BJ (cell line): ENCODE measurements at places on chromosomes 7 and 10. TPM values are rescaled to one million over a fixed set of nuclear protein-coding genes. Genes with fewer than 3 reads are reported as not detected.

- DNase-seq: no peak
Observed at GRCh38 chr10:77946084-77946483, 19.5 kb upstream of the DLG5 start.

- no peak for DNase-seq
Observed at GRCh38 chr10:96370584-96371157, 11.9 kb upstream of the OPALIN start.

DNA sequence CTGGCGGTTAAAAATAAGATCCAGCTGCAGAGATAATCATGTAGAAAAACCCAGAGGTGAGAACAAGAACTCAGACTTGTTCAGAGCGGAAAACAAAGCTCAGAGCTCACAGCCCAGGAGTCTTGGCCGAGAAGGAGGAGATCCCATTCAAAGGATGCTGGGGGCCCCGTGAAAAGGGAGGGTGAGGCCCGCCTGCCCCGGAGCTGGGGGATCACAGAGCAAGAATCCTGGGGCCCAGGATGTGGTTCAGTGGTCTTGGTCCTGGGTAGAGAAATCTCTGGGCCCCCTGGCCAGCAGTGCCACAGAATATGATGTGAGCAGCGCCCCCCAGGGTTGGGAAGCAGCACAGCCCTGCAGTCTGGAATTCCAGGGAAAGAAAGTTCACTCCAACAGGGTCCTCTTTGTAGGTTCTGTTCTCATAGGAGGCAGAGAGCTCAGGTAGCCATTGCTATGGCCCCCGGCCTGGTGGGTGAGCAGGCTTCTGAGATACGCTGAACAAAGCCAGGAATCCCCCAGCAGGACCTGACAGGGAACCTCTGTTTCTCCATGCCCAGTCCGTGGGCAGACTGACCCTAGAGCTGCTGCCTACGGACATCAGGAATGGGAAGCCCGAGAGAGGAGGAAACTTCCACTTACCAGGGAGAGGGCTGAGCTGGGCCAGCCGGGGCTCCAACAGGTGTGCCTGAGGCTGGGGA is 77.7 kb upstream of the GNA12 start:
- no peak for DNase-seq

GRCh38 chr7:46746695-46747687 is 825.9 kb upstream of the IGFBP3 start:
- no peak for DNase-seq

DNA sequence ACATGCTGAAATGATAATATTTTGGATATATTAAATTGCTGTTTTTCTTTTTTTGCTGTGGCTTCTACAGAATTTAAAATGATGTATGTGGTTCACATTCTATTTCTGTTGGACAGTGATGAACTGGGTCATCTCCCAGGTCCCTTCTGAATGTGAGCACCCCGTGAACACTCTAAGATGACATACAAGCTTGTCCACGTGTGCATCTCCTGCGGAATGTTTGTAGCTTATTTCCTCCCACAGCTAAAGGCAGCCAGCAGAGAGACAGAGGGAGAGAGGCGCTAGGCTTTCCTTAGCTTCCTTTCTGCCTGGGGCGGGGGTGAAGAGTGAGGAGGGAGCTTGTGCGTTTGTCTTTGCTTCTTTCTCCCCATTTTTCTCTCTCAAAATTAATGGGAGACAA is 219.1 kb downstream of the EMX2 start:
- no peak for DNase-seq

DNA sequence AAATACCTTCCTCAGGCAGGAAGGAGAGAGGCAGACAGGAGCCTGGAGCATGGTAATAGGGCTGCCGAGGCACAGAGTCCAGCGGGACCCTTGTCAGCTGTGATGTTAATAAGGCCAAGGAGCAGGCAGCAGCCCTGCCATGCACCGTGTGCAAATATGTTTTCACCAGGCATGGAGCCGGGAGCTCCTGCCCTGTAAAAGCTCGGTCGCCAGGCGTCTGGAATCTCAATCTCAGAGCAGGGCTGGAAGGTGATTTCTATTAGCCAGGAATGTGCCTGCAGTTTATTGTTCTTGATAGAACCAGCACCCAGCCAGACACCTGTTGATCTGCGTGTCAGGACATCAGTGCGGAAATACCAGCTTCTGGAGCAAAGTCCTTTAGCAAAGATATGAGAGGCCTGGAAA is 469.8 kb downstream of the GLRX3 start:
- DNase-seq: no peak

- DNase-seq: no peak
Observed at GRCh38 chr7:41051535-41051934, 651.4 kb downstream of the INHBA start.

WNT2 gene
- polyA plus RNA-seq: 7.7 and 8.4 TPM in 2 replicates

ZCWPW1 gene
- 2.2 and 2.8 TPM in 2 replicates for polyA plus RNA-seq

DENND2A gene
- polyA plus RNA-seq: 2.9 and 3.3 TPM in 2 replicates

URGCP gene
- polyA plus RNA-seq: 34.3 and 41.6 TPM in 2 replicates
